ENCODE measurements at places on chromosomes 13 and 19. TPM values are rescaled to one million over a fixed set of nuclear protein-coding genes. Genes with fewer than 3 reads are reported as not detected.

The IL27RA gene
- total RNA-seq: 10.7 TPM

The C19orf85 gene
- not detected for total RNA-seq

The CYP2S1 gene
- 26.9 TPM for total RNA-seq

The SIGLEC5 gene
- total RNA-seq: not detected

The IGFL2 gene
- total RNA-seq: 1.3 TPM

The SPTBN4 gene
- 1.0 TPM for total RNA-seq

The DENND1C gene
- total RNA-seq: 0.23 TPM

The VMAC gene
- total RNA-seq: 0.50 TPM

The NRTN gene
- 0.48 TPM for total RNA-seq

The SCEL gene
- 0.65 TPM for total RNA-seq

The C3 gene
- total RNA-seq: 45.2 TPM

The PNMA8B gene
- total RNA-seq: not detected

The CRLF1 gene
- total RNA-seq: 4.5 TPM

The BRME1 gene
- total RNA-seq: 0.60 TPM

The EML2 gene
- total RNA-seq: 23.8 TPM

The HNRNPM gene
- 248 TPM for total RNA-seq
